ENCODE measurements at places on chromosomes 11 and 22. TPM values are rescaled to one million over a fixed set of nuclear protein-coding genes. Genes with fewer than 3 reads are reported as not detected.
A peak's percentile ranks its signal among the peaks of the same experiment; 100 is the strongest.

GRCh38 chr11:19392847-19393518 lies 152.2 kb upstream of the E2F8 start:
- no peaks in the 10 kb centered on the region for H3K4me1 ChIP-seq
- no peak for DNase-seq
- H3K27me3 ChIP-seq, result no peaks in the 10 kb centered on the region
- no peak overlapping the region for H3K27ac ChIP-seq

DNA sequence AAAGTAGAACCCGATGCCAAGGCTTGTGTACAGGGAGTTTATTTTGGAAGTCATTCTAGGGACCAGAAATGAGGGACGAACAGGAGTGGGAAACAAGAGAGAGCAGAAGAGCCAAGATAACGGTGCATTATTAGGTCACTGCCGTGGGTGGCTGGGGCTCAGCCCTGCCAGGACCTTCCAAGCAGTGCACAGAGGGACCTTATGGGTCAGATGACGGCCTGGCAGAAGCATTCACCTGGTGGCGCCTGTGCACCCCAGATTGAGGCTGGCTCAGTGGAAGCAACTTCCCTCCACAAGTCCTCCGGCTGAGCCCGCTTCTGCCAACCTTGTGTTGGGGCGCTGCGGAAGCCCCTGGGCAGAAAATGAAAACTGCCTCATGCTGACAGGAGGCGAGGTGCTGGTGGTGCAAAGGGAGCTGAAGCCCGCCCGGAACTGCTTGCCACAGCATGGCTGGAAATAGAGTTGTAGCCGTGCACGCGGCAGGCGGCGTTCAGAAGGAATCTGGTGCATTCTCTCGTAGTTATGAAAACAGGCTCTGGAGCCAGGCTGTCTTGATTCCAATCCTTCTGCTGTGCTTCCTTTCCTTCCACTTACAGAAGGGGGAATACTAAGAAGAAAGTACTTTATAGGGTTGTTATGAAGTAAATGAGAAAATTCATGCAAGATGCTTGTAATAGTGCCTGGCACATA lies 22.2 kb upstream of the TP53I11 start:
- no peaks in the 10 kb centered on the region for H3K36me3 ChIP-seq
- DNase-seq, result no peak
- no peak overlapping the region for H3K4me3 ChIP-seq
- H3K27ac ChIP-seq, result no peak overlapping the region

DNA sequence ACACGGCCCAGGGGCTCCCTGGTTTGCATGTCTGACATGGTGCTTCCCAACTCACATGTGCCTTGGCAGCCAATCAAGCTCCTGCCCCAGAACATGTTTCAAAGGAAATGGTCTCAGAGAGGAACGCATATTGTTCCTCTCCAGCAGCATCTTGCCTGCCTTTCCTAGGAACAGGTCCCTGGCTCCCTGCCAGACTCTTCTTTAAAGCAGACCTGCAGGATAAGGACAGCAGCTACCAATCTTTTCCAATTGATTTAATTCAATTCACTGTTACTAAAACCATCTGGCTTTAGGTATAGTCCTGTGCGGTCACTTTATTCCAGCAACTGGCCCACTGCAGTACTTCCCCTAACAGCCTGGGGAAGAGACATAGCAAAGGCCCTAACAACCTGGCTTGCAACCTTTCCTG lies 79.9 kb downstream of the AMBRA1 start:
- no peaks in the 10 kb centered on the region for H3K27me3 ChIP-seq
- peak overlapping the region; percentile 7 for H3K27ac ChIP-seq
- H3K4me1 ChIP-seq, result peaks cover 12% of the 10 kb centered on the region
- no peak overlapping the region for H3K4me3 ChIP-seq
- no peaks in the 10 kb centered on the region for H3K36me3 ChIP-seq
- DNase-seq, result peak; percentile 84

DNA sequence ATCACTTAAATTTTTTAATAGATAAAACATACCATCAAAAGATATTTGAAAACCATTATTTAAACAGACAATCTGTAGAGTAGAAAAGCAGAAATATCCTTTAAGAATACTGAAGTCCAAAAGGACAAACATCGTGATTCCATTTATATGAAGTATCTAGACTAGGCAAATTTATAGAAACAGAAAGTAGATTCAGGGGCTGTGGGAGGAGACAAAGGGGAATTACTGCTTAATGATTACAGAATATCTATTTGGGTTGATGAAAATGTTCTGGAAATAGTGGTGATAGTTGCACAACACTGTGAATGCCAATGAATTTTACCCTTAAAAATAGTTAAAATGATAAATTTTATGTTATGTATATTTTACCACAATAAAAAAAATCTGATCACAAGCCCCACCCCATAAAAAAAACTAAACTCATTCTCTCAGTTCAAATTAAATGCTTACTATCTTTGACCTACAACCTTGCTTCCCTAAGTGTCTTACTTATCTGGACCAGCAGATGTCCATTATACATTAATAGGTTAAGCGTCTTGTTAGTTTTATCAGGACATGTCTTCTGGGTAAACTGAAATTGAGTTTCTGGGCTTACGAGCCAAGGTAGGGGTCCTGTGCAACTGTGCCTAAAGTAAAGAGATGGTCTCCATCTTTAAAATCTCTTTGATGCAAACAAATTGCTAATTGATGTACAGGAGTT lies 86.3 kb downstream of the FCHSD2 start:
- no peaks in the 10 kb centered on the region for H3K4me1 ChIP-seq
- no peak overlapping the region for H3K27ac ChIP-seq
- H3K27me3 ChIP-seq, result no peaks in the 10 kb centered on the region
- no peak overlapping the region for H3K4me3 ChIP-seq

The MLC1 gene
- total RNA-seq, result not detected

GRCh38 chr11:73028611-73029010 lies 113.5 kb downstream of the FCHSD2 start:
- DNase-seq, result no peak
- no peaks in the 10 kb centered on the region for H3K27me3 ChIP-seq
- H3K4me3 ChIP-seq, result no peak overlapping the region

DNA sequence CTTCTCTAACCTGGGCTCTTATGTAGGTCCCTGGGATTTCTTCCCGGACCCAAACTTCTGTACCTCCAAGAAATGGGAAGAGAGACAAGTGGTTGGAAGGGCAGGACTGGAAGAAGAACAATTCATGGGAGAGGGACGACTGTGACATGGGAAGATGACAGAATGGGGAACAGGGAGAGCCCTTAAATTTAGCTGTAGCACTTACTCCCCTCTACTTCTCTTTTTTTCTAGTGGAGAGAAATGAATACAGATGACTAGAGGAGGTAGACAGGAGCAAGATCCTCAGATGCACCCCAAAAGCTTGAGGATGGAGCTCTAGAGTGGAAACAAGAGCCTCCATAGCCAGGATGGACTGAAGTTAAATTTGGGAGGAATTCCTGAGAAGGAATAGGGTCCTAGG lies 2.3 kb downstream of the RHOG start:
- H3K27ac ChIP-seq, result no peak overlapping the region
- no peak for DNase-seq
- H3K36me3 ChIP-seq, result no peaks in the 10 kb centered on the region
- no peak overlapping the region for H3K4me3 ChIP-seq

DNA sequence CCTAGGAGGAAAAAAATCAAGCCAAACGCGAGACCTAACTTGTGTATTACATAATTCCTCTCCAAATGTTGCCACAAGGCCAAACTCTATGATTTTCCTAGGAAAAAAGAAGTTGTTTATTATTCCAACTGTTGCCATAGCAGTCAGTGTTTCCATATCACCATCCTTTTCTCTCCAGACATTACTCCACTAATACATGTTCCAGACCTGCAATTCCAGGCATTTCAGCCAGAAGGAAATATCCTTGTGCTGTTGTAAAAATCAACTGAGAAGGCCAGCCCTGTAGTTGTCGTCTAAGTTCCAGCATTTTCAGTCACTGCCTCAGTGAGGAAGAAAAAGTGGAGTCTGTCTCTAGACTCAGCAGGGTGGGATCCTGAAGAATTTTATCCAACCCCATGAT lies 33.1 kb upstream of the PAMR1 start:
- H3K36me3 ChIP-seq, result no peaks in the 10 kb centered on the region
- peaks cover 2% of the 10 kb centered on the region for H3K27me3 ChIP-seq
- no peaks in the 10 kb centered on the region for H3K4me1 ChIP-seq

GRCh38 chr11:46489656-46490560 lies 98.3 kb upstream of the CHRM4 start:
- H3K4me1 ChIP-seq, result peaks cover 27% of the 10 kb centered on the region
- H3K4me3 ChIP-seq, result no peak overlapping the region
- peaks cover 3% of the 10 kb centered on the region for H3K36me3 ChIP-seq
- H3K27me3 ChIP-seq, result no peaks in the 10 kb centered on the region
- DNase-seq, result peak; percentile 62
- no peak overlapping the region for H3K27ac ChIP-seq

- no peaks in the 10 kb centered on the region for H3K27me3 ChIP-seq
- H3K4me1 ChIP-seq, result peaks cover 5% of the 10 kb centered on the region
- H3K27ac ChIP-seq, result no peak overlapping the region
- no peak for DNase-seq
Measured at GRCh38 chr22:24090581-24090980, 79.5 kb downstream of the CABIN1 start.

DNA sequence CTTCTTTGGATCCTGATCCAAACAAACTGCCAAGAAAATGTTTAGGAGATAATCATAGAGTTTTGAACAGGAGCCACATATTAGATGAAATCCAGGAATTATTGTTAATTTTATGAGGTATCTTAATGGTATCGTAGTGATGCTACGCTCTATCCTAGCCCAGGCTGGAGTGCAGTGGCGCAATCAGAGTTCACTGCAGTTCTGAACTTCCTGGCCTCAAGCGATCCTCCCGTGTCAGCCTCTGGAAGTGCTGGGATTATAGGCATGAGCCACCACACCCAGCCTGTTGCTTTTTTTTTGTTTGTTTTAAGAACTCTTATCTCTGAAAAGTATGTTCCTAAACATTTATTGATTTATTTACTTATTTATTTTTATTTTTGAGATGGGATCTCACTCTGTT lies 2.4 kb downstream of the GSTT4 start:
- H3K4me1 ChIP-seq, result no peaks in the 10 kb centered on the region
- H3K4me3 ChIP-seq, result no peak overlapping the region
- no peak overlapping the region for H3K27ac ChIP-seq
- no peak for DNase-seq

The ST13 gene
- 249 TPM for total RNA-seq

- no peak for DNase-seq
- H3K4me3 ChIP-seq, result no peak overlapping the region
- H3K27ac ChIP-seq, result no peak overlapping the region
- H3K27me3 ChIP-seq, result no peaks in the 10 kb centered on the region
Measured at GRCh38 chr11:76162336-76163288, 43.7 kb downstream of the WNT11 start.

GRCh38 chr11:96012086-96012824 lies 88.3 kb upstream of the MTMR2 start:
- H3K27ac ChIP-seq, result no peak overlapping the region
- H3K36me3 ChIP-seq, result no peaks in the 10 kb centered on the region
- peak; percentile 85 for DNase-seq
- H3K4me1 ChIP-seq, result peaks cover 8% of the 10 kb centered on the region

The SLC5A12 gene
- not detected for total RNA-seq

DNA sequence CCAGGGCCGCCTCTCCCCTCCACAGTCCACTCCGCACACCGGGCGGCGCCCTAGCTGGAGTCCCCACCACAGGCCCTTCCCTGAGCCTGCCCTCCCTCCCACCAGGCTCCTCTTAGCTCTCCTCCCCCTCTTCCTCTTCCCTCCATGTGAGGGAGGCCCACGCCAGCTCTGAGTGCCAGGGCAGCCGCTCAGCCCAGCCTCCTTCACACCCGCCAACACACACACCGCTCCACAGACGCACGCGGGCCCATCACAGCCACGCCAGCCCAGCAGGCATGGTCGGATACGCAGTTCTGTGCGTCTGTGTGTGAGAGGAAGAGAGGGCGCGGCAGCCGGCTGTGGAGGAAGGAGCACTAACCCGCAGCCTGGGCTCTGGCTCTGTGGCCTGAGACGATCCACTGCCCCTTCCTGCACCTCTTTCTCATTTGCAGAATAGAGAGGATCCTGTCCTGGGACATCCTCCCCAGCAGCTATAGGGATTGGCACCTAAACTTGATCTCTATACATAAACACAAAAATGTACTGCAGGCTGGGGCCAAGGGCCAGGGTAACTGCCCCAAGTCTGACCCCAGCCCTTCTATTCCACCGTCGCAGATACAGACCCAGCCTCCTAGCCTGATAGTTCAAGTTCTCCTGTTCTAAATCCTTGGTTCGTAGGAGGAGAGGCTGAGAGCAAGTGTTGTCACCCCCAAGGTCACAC lies 3.5 kb downstream of the CHRM4 start:
- peaks cover 35% of the 10 kb centered on the region for H3K27me3 ChIP-seq
- H3K36me3 ChIP-seq, result no peaks in the 10 kb centered on the region
- no peak overlapping the region for H3K4me3 ChIP-seq
- no peak overlapping the region for H3K27ac ChIP-seq

The OR5B17 gene
- total RNA-seq, result not detected

The APIP gene
- total RNA-seq, result 26.9 TPM

GRCh38 chr11:106496677-106497076 lies 419.2 kb downstream of the AASDHPPT start:
- no peak for DNase-seq
- no peak overlapping the region for H3K27ac ChIP-seq
- H3K4me3 ChIP-seq, result no peak overlapping the region
- no peaks in the 10 kb centered on the region for H3K27me3 ChIP-seq

DNA sequence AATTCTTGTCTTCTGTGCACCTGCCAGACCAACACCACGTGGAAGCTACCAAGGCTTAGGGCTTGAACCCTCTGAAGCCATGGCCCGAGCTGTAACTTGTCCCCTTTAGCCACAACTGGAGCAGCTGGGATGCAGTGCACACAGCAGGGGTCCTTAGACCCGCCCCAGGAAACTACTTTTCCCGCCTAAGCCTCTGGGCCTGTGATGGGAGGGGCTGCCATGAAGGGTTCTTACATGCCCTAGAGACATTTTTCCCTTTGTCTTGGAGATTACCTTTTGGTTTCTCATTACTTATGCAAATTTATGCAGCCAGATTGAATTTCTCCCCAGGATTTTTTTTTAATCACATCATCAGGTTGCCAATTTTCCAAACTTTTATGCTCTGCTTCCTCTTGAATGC lies 9.7 kb downstream of the PATE3 start:
- H3K27ac ChIP-seq, result no peak overlapping the region
- H3K4me1 ChIP-seq, result no peaks in the 10 kb centered on the region
- H3K27me3 ChIP-seq, result no peaks in the 10 kb centered on the region
- no peak overlapping the region for H3K4me3 ChIP-seq
- DNase-seq, result no peak

GRCh38 chr22:36160499-36160942 lies at the start of gene APOL3:
TSS of gene APOL3 (minus strand) at chr22:36160755. CDS start at chr22:36149055, 11,700 bp downstream.
- H3K4me1 ChIP-seq, result peaks cover 35% of the 10 kb centered on the region
- H3K36me3 ChIP-seq, result no peaks in the 10 kb centered on the region
- H3K4me3 ChIP-seq, result peak within 1 kb of the TSS; percentile 13
- peaks cover 7% of the 10 kb centered on the region for H3K27me3 ChIP-seq

DNA sequence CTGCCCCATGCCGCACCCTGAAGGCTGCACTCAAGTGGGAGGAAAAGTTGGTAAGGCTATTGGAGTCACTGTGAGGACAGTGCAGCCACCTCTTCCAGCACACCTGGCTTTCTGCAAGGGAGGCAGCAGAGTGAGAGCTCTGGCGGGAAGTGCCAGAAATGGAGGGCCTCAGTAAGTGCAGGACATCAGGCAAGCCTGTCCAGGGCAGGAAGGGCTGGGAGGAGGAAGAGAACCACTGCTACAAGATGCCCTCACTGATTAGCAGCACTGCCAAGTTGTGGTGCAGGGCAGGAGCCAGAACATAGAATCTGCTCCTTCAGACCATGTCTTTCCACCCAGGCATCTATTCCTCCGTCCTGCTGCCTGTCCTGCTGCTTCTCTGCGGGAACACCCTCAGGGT lies 61.2 kb upstream of the CLTCL1 start:
- H3K27ac ChIP-seq, result no peak overlapping the region
- H3K27me3 ChIP-seq, result no peaks in the 10 kb centered on the region
- H3K4me3 ChIP-seq, result no peak overlapping the region
- DNase-seq, result no peak
- H3K36me3 ChIP-seq, result peaks cover 42% of the 10 kb centered on the region

All from endothelial cell of umbilical vein (primary cell).